CD4-positive, alpha-beta T cell (primary cell): ENCODE measurements at places on chromosomes 2 and 18.

GRCh38 chr2:233464056-233464455 is 102.5 kb downstream of the USP40 start:
- H3K27me3 ChIP-seq, result no peaks in the 10 kb centered on the region
- no peak overlapping the region for H3K4me3 ChIP-seq
- DNase-seq, result no peak
- H3K4me1 ChIP-seq, result no peaks in the 10 kb centered on the region

- H3K27ac ChIP-seq, result no peak overlapping the region
- H3K36me3 ChIP-seq, result peaks cover 69% of the 10 kb centered on the region
- no peaks in the 10 kb centered on the region for H3K27me3 ChIP-seq
- no peak overlapping the region for H3K4me3 ChIP-seq
- no peak for DNase-seq
- no peaks in the 10 kb centered on the region for H3K4me1 ChIP-seq
Observed at GRCh38 chr2:151280271-151280670, 9.2 kb downstream of the NMI start.

- H3K4me3 ChIP-seq, result no peak overlapping the region
- no peaks in the 10 kb centered on the region for H3K4me1 ChIP-seq
- DNase-seq, result no peak
- no peak overlapping the region for H3K27ac ChIP-seq
Observed at GRCh38 chr2:128690431-128690830, 371.8 kb upstream of the HS6ST1 start.

DNA sequence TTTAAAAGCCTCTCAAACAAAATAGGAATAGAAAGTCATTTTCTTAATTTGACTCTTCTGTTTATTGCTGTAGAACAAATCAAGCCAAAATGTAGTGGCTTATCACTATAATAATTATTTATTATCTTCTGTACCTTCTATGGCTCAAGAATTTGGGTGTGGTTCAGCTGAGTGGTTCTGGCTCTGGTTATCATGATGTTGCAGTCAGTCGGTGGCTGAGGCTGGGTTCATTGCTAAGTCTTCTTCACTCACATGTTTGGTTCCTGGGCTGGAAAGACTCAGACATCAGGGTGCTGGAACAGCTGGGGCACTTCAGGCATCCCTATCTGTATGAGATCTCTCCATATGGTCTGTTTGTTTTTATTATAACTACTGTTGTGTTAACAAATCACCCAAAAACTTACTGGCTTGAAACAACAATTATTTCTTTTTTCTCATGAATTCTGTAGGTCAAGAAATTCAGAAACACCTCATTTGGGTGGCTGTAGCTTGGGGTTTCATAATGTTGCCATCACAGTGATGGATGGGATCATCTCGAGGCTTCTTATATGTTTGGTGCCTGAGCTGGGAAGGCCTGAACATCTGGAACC is 242.6 kb upstream of the FBXO11 start:
- H3K27me3 ChIP-seq, result no peaks in the 10 kb centered on the region
- no peak overlapping the region for H3K27ac ChIP-seq
- no peak for DNase-seq
- no peaks in the 10 kb centered on the region for H3K36me3 ChIP-seq
- peaks cover 5% of the 10 kb centered on the region for H3K4me1 ChIP-seq
- no peak overlapping the region for H3K4me3 ChIP-seq

DNA sequence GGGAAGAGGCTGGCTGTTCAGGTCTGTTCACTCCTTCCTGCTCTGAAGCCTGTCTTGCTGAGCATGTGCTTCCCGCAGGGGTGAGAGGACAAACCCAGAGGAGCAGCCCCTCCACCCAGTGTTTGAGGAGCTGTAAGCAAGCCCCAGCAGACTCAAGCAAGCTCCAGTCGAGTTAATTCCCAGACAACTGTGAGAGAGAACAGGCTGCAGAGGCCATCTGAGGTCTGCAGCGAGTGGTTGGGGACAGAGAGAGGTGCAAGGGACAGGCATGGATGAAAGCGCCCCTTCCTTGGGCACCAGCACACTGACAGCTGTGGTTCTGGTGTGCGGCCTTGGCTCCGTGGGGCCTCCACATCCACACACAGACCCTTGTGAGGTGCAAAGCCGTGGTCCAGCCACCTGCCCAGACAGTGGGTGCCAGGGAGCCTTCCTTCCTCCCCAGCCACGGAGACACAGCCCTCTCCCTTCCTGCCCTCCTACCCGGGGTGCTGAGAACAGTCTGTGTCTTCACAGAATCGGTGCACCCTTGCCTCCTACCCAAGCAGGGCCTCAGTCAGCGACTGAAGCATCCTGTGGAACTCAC is 36.2 kb downstream of the MAL start:
- H3K4me1 ChIP-seq, result peaks cover 40% of the 10 kb centered on the region
- no peak overlapping the region for H3K4me3 ChIP-seq
- no peaks in the 10 kb centered on the region for H3K27me3 ChIP-seq

DNA sequence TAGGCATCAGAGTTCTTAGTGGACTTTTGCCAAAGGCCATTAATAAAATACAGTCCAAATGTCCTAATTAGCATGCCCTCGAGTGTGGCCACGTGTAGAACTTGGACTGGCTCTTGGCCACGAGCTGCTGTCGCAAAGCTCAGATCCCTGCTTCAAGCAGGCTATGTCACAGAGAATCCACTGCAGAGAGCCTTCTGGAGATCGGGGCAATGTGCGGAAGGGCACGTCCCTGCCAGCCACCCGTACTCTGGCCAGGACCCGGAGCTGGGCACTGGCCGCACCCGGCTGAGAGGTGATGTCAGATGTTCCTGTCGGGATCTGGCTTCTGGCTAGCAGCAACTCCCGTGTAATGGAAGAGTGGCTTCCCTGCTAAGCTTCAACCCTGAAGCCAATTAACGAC is 432.7 kb upstream of the ID2 start:
- no peaks in the 10 kb centered on the region for H3K36me3 ChIP-seq
- H3K4me1 ChIP-seq, result no peaks in the 10 kb centered on the region
- no peak for DNase-seq
- no peak overlapping the region for H3K27ac ChIP-seq
- no peak overlapping the region for H3K4me3 ChIP-seq

DNA sequence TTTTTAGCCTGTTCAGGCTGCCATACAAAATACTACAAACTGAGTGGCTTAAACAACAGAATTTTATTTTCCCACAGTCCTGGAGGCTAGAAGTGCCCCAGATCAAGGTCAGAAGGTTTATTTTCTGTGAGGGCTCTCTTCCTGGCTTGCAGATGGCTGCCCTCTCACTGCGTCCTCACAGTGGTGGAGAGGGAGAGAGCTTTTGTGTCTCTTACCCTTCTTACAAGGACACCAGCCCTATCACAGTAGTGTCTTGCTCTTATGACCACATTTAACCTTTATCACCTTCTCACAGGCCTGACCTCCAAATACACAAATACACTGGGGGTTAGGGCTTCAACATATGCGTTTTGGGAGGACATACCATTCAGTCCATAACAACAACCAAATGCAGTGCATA is 11.7 kb downstream of the WDR7 start:
- DNase-seq, result no peak
- H3K27me3 ChIP-seq, result no peaks in the 10 kb centered on the region
- no peaks in the 10 kb centered on the region for H3K36me3 ChIP-seq
- H3K4me3 ChIP-seq, result no peak overlapping the region
- no peak overlapping the region for H3K27ac ChIP-seq

DNA sequence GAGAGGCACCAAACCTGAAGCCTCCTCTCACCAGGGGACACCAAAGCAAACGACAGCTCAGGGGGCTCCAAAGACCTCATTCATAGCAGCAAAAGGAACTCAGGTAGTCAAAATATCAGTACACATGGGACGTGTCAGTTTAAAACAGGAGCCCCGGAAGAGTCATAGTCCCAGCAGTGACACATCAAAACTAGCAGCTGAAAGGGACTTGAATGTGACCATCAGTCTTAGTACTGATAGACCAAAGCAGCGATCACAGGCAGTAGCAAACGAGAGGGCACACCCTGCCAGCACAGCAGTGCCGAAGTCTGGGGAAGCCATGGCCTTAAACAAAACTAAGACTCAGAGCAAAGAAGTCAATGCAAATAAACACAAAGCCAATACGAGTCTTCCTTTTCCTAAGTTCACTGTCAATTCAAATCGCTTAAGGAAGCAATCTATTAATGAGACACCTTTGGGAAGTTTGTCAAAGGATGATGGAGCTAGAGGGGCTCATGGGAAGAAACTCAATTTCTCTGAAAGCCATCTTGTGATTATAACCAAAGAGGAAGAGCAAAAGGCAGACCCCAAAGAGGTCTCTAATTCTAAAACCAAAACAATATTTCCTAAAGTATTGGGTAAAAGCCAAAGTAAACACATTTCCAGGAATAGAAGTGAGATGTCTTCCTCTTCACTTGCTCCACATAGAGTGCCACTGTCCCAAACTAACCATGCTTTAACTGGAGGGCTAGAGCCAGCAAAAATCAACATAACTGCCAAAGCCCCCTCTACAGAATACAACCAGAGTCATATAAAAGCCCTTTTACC is 1.2 kb downstream of the GALNT5 start:
- peaks cover 5% of the 10 kb centered on the region for H3K4me1 ChIP-seq
- DNase-seq, result no peak
- no peaks in the 10 kb centered on the region for H3K36me3 ChIP-seq
- H3K27me3 ChIP-seq, result no peaks in the 10 kb centered on the region
- no peak overlapping the region for H3K4me3 ChIP-seq

- H3K27ac ChIP-seq, result no peak overlapping the region
- no peaks in the 10 kb centered on the region for H3K36me3 ChIP-seq
- H3K4me3 ChIP-seq, result no peak overlapping the region
- peaks cover 7% of the 10 kb centered on the region for H3K27me3 ChIP-seq
- peaks cover 2% of the 10 kb centered on the region for H3K4me1 ChIP-seq
- DNase-seq, result no peak
Observed at GRCh38 chr2:26616706-26617587, 24.2 kb downstream of the CIB4 start.

- no peaks in the 10 kb centered on the region for H3K27me3 ChIP-seq
- no peak overlapping the region for H3K27ac ChIP-seq
- no peak for DNase-seq
- H3K4me1 ChIP-seq, result no peaks in the 10 kb centered on the region
- no peak overlapping the region for H3K4me3 ChIP-seq
Observed at GRCh38 chr2:146147448-146148012, 1627.6 kb upstream of the ZEB2 start.
